Kidney epithelial cell (primary cell): ENCODE measurements at places on chromosomes 16 and 17. TPM values are rescaled to one million over a fixed set of nuclear protein-coding genes. Genes with fewer than 3 reads are reported as not detected.

LRRC37A gene
- 2.0 and 2.8 TPM in 2 replicates for total RNA-seq

TP53TG3F gene
- total RNA-seq, result not detected in 2 replicates

MT1H gene
- total RNA-seq, result not detected in 2 replicates

DPEP1 gene
- total RNA-seq, result 1.2 and 3.1 TPM in 2 replicates

LAT gene
- 2.9 and 8.6 TPM in 2 replicates for total RNA-seq

CHST6 gene
- total RNA-seq, result 1.6 and 2.4 TPM in 2 replicates

ASPHD1 gene
- total RNA-seq, result 10.2 and 12.5 TPM in 2 replicates

CD300LB gene
- 0.07 TPM in 1 of 2 replicates, not detected in the other for total RNA-seq

PLLP gene
- total RNA-seq, result 11.9 and 12.6 TPM in 2 replicates

NPIPA2 gene
- 1.2 TPM in 1 of 2 replicates, not detected in the other for total RNA-seq

DNAH3 gene
- total RNA-seq, result under 0.01 TPM in 1 of 2 replicates, not detected in the other

HOXB5 gene
- 3.6 and 3.8 TPM in 2 replicates for total RNA-seq

PRCD gene
- not detected in 2 replicates for total RNA-seq

HAS3 gene
- 0.75 and 0.82 TPM in 2 replicates for total RNA-seq

CPNE7 gene
- total RNA-seq, result 11.5 and 11.6 TPM in 2 replicates

SP6 gene
- total RNA-seq, result 0.62 and 2.5 TPM in 2 replicates

GRCh38 chr16:48386559-48387312, 1.5 kb upstream of the SIAH1 start:
- no peak for DNase-seq

DNA sequence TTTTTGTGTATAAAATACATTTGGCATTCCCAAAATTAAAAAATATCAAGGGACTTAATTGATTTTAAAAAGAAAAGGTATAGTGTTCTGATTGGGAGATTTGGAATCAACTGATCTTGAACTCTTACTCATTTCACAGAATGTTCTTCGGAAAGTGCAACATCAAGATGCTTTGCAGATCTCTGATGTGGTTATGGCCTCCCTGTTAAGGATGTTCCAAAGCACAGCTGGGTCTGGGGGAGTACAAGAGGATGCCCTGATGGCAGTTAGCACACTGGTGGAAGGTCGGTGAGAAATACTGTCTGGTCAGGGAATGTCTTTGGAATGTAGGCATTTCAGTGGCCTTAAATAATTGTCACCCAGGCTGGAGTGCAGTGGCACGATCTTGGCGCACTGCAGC, 19.5 kb upstream of the TBKBP1 start:
- no peak for DNase-seq

GRCh38 chr17:40433551-40434415, 9.5 kb upstream of the IGFBP4 start:
- DNase-seq, result no peak

GRCh38 chr16:3618769-3619141, 7.3 kb upstream of the SLX4 start:
- no peak for DNase-seq

DNA sequence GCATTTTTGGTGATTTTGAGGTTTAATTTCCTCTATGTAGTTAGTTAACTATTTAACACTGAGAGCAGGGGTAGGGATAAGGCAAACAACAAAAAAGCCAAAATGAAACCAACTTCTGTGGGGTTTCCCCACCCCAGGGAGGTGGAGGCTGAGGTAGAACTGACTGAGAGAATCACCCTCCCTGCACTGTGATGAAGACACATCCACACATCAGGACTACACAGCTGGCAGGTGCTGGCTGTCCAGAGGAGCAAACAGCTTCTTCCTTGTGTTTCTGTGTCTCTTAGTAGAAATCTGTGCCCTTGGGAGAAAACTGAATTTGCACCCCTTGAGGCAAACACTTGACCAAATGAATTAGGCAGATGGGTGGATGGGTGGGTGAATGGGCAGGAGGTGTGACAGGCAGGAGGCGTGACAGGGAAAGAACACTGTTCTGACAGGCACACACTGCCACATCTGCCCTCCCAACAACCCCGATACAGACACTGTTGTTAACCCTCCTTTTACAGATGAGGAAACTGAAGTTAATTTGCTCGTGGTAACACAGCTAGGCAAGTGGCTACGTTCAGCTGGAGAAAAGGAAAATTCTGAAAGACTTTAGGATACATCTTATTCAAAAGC, 62.9 kb upstream of the AMZ2 start:
- DNase-seq, result no peak

- no peak for DNase-seq
Measured at GRCh38 chr17:72498364-72499210, 377.8 kb downstream of the SOX9 start.

GRCh38 chr16:3058139-3059030, 7.1 kb upstream of the IL32 start:
- DNase-seq, result no peak

DNA sequence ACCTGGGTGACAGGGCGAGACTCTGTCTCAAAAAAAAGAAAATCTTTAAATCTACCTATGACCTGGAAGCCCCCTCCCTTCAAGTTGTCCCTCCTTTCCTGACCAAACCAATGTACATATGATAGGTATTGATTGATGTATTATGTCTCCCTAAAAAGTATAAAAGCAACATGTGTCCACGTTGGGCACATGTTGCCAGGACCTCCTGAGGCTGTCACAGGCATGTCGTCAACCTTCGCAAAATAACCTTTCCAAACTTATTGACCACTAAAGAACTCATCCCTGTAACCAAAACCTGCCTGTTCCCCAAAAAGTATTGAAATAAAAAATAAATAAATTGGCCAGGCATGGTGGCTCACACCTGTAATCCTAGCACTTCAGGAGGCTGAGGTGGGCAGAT, 4.4 kb downstream of the OXLD1 start:
- no peak for DNase-seq

DNA sequence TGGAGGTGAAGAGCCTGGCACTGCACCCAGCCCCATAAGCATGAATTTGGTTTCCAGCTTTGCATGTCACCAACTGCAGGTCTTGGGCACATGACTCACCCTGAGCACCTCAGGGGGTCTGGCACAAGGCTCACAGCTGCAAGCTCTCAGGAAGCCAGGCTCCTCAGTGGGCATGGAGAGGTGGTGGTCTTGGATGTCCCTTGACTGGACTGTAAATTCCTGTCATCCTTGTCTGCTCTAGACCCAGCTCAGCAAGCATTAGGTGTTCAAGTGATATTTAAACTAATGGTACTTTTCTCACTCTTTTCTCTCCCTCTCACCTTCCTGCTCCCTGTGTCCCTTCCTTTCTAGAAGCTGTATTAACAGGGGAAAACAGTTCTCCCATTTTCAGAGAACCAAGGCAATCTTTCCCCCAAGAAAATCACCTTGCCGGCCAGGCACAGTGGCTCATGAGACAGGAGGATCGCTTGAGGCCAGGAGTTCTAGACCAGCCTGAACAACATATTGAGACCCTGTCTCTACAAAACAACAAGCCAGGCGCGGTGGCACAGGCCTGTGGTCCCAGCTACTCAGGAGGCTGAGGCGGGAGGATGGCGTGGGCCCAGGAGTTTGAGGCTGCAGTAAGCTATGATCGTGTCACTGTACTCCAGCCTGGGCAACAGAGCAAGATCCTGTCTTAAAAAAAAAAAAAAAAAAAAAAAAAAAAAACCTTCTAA, 5.1 kb upstream of the KIFC3 start:
- DNase-seq, result no peak

DNA sequence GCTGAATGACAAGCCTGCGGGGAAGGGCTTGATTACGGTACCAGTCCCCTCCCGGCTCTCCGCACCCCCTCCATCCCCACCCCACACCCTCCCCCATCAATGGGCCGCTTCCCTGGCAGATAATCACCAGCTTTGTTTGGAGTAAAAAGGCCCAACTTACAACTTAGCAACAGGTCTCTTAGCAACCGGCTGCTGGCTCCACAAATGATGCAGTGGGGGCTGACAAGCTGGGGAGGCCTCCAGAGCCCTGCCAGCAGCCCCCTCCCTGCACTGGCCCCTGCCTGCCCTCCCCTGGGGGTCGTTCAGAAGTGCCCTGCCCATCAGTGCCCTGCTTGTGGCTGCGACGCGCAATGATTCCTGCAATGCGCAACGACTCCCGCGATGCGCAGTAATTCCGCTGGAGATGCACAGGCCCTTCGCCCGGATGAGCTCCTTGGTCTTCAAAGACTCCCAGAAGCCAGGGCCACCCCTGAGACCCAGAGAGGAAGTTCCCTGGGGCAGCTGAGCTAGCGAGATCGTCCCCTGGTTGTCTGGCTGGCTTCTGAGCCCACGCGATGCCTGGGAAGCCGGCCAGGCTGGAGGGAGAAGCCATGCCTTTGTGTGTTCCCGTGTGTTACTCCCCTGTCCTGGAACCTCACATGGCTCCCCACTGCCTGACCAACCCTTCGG, 23.3 kb downstream of the CPNE2 start:
- DNase-seq, result no peak

- DNase-seq, result no peak
Measured at GRCh38 chr17:67281743-67282142, 36.7 kb upstream of the HELZ start.

- DNase-seq, result no peak
Measured at GRCh38 chr17:14340857-14341754, 40.2 kb downstream of the HS3ST3B1 start.

- DNase-seq, result no peak
Measured at GRCh38 chr16:35908942-35909341, 2449.5 kb downstream of the TP53TG3F start.

- DNase-seq, result no peak
Measured at GRCh38 chr16:58940609-58941008, 206.5 kb upstream of the GOT2 start.

DNA sequence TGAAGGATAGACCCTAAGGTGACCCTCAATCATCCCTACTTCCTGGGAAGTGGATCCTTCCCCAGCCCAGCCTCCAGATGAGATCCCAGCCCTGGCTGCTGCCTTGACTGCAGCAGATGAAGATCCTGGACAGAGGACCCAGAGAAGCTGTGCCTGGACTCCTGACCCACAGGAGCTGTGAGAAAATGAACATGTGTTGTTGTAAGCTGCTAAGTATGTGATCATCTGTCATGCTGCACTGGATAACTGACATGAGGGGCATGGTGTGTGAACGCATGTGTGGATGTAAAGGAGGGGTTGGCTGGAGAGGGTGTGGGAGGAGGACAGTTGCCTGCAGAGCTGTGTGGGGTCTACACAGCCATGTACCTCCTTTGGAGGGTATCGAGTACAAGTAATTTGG, 69.3 kb downstream of the SLC5A11 start:
- DNase-seq, result no peak
